ENCODE measurements at places on chromosomes 1 and 21. TPM values are rescaled to one million over a fixed set of nuclear protein-coding genes. Genes with fewer than 3 reads are reported as not detected.

Gene CACNA1S
- total RNA-seq, result under 0.01 TPM

DNA sequence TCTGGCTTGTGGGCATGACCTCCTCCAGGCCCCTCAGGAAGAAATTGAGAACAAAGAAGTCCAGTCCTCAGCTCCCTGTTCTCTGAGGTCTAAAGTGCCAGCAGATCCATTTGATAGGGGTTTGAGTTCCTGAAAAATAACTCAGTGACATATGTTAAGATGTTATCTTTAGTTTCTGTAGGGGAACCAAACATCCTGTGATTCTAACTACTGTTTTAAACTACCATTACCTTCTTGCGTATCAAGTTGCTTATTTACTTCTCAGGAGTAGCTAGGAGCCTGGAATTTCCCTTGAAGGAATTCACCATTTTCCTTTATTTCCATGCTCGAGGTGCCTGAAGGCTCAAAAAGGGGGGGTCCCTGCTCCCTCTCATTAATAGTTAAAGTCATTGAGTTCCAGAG is 18.8 kb upstream of the LIN9 start:
- no peak for DNase-seq

Gene AADACL3
- total RNA-seq, result not detected

DNA sequence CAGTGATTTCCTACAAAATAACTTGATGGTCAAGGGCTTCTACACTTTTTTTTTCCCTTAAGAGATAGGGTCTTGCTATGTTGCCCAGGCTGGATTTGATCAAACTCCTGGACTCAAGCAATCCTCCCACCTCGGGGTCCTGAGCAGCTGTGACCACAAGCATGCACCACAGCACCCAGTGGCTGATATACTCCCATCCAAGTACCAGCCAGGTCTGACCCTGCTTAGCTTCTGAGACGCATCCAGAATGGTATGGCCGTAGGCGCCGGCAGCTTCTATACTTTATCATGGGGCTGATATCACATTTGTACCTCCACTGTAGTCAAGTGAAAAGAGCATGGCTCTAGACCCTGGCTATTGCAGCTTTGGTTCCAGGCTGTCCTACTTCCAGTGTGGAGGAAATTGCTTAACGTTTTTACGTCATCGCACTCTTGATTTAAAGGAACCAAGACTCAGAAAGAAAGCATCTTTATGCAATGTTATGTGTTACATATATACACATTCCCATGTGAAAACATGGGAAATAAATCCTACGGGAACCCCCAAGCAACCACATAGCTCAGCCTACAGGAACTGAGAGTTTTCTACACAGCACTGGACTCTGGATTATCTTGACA is 39.5 kb downstream of the PDPN start:
- no peak for DNase-seq

DNA sequence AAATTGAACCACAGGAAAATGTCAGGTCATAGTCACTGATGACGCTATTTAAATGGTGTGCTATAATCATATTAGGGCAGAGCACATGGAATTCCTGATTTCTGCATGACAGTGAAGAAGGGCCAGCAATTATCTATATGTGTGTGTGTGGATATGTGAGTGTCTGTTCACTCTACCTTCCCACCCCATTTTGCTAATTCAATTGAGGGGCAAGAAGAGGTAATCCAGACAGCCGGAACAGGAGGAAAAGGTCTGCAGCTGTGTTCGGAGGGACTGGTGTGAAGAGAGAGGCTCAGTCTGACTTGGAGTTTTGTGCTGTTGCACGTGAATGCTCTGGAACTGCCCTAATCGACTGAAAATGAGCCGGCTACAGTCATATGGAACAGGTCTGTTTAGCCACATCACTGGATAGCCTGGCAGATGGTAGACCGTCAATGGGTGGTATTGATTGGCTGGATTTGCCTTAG is 5.1 kb upstream of the ELAVL4 start:
- DNase-seq, result no peak

DNA sequence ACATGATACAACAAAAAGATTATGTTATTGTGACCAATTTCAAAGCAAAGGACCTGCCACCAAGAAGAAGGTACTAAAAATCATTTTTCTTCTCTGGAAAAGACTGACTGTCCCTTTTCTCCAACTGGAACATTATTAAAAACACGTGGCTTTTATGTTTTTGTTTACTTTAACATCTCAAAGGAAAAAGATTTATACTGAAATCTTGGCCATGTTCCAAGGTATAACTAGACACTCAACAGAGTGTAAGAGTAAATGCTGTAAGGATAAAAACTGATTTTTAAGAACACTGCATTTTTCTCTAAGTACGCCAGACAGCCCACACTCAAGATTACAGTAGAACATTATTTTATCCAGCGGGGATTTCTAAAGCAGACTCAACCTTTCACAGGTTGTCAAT is 62.1 kb downstream of the BRWD1 start:
- DNase-seq, result no peak

- no peak for DNase-seq
Measured at GRCh38 chr1:31073044-31073443, 7.5 kb upstream of the PUM1 start.

Gene ORC1
- total RNA-seq, result 1.2 TPM

Gene OR1C1
- not detected for total RNA-seq

GRCh38 chr1:212926372-212926771 is 24.0 kb upstream of the VASH2 start:
- no peak for DNase-seq

Gene CNN3
- 171 TPM for total RNA-seq

Gene LCK
- not detected for total RNA-seq

DNA sequence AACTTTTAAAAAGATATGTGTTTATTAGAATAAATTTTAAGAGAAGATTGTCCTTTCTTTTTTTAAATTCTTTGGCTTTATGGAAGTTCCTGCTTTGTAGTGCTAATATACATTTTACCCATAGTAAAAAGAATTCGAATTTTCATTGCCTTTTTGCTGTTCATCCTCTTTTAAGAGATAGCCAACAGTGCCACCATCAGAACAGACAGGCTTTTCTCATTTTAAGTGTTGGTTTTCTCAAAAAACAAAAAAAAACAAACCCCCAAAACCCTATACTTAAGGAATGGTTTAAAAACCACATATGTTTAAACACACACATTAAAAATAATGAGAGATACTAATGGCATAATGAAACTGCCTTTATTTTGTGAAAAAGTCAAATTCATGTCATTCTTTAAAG is 118.8 kb downstream of the NEK7 start:
- no peak for DNase-seq

Gene OR2M3
- under 0.01 TPM for total RNA-seq

DNA sequence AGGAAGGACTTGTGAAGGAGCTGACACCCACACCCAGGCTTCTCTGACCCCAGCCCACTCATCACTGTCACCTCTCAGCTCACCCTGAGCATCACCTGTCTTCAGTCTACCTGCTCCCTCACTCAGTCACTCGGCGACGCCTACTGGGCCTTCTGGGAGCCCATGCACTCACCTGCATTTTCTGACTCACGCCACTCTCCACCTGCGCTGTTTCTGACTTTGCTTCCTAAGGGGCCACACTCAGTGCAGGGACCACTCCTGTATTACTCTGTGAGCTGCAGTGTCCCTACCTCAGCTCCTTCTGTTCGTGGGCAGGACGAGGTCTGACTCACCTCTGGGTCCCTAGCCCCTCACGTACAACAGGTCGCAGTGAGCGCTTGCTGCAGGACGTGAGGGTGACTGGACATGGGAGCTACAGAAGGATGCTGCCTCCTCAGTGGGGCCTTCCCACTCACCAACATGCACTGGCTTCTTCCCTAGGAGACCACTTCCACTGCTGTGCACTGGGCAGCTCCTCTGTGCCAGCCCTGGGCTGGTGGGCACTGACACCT is 102.3 kb downstream of the GLIS1 start:
- no peak for DNase-seq

GRCh38 chr1:156838972-156839371 is 19.9 kb downstream of the INSRR start:
- DNase-seq, result no peak

- no peak for DNase-seq
Measured at GRCh38 chr1:3319874-3320245, 134.6 kb upstream of the ARHGEF16 start.

DNA sequence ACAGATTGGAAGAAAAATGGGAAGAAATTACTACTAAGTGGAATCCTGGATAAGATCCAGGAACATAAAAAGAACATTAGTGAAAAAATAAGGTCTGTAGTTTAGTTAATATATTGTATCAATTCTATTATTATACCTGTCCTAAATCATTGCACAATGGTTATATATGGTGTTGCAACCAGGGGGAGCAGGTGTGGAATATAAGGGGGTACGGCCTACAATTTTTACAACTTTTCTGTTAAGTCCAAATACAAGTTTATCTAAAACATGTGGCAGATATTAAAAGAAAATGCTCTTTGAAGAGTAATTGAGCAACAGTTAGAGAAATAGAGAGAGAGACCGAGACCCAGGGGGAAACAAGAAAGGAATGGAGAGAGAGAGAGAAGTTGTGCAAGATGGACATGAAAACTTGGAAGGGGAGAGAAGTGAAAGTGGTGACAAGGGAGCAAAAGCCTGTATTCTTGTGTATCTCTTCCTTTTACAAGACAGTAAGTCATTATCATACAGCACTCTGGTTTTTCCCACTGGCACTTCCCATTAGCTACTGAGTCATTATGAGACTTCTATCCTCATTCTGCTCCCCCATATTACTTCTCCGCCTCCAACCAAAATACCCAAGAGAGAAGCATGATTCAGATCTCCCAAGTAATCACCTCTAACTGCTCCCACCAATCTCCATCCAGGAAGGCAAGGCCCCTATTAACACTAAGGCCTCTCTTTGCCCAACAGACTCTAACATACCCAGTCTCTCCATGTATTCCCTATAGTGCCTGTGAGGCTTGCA is 22.3 kb upstream of the TRAF3IP3 start:
- DNase-seq, result no peak

DNA sequence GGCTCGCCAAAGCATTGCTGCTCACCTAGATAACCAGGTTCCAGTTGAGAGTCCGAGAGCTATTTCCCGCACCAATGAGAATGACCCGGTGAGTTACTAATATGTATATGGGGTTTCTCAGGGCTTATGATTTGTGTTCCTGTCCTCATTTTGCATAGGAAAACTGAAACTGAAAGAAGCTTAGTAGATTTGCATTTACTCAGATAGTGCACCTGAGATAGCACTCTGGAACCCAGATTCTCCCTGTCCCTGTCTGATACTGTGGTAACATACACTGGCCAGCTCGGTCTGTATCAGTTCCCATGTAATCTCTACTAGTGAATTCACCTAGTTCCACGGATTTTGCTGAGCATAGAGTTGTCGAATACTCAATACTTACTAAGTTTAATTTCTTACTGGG is 28.1 kb downstream of the DAP3 start:
- DNase-seq, result no peak

Gene NGF
- total RNA-seq, result 0.82 TPM

GRCh38 chr1:6130036-6130435 is 50.1 kb downstream of the CHD5 start:
- no peak for DNase-seq

Gene MMEL1
- 7.3 TPM for total RNA-seq

Gene PADI3
- not detected for total RNA-seq

DNA sequence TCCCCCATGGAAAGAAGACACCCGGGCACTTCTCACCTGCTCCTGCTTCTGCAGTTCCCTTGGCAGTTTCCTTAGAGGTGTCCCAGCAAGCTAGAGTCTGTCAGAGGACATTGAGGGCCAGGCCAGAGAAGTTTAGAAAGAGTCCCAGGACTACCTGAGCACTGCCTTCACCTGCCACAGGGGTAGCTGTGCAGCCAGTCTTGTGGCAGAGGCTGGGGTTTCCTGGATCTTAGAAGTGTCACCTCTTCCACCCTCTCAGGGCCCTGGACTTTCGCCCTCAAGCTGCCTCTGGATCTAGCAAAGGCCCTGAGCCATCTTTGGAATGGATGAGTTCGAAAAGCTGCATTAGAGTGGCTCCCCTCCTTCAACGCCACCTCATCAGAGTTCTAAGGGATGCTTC is 34.9 kb upstream of the BTG2 start:
- DNase-seq, result no peak

Gene UBL4B
- total RNA-seq, result 0.41 TPM

Gene FCRL6
- total RNA-seq, result not detected

- no peak for DNase-seq
Measured at GRCh38 chr1:19122668-19123067, 87.4 kb downstream of the UBR4 start.

Gene SLC45A1
- total RNA-seq, result 8.6 TPM

DNA sequence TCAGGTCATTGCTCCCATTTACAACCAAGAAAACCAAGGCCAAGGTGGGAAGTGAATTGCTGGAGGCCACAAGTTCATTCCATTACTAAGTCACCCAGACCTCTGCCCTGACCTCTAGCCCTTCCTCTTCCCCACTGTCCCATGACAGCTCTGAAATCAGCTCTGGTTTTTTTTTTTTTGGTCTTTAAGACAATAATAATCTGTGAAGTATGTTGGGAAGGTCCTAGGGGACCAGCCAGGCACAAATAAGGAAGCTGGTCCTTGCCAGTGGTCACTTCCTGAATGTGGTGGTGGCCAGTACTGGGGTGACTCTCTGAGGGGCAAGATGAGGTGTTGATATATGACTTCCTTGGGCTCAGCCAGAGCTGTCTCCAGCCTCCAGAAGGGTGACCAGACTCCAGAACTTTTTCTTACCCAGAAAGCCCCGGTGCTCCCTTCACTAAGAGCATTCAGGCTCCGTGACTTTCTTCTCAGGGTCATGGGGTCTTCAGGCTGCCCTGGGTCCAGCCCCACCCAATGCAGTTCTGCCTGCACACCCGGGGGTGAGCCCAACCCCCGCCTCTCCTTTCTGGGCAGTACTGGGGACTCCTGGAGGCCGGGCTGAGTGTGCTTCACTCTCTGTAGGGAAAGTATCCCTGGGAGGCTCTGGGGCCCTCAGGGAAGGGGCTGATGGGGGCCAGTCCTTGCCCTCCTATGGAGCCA is 159.6 kb downstream of the PTPRU start:
- no peak for DNase-seq

GRCh38 chr1:230327892-230328284 is 98.2 kb downstream of the PGBD5 start:
- no peak for DNase-seq

DNA sequence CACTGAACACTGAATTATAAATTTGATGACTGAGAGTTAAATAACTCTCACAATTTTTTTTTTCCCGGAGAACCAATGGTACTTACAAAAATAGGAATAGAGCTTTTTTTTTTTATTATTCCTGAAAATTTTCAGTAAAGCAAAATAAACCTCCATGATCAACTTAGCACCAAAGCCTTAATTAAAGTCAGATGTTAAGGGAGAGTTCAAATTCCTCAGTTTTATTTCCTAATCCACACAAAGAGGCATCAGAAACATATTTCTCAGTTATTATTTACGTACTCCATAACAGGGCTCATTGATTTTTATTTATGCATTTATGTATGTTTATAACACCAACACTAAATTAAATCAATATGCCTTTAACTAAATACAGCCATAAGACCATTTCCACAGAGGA is 55.5 kb downstream of the PLPPR5 start:
- DNase-seq, result no peak

DNA sequence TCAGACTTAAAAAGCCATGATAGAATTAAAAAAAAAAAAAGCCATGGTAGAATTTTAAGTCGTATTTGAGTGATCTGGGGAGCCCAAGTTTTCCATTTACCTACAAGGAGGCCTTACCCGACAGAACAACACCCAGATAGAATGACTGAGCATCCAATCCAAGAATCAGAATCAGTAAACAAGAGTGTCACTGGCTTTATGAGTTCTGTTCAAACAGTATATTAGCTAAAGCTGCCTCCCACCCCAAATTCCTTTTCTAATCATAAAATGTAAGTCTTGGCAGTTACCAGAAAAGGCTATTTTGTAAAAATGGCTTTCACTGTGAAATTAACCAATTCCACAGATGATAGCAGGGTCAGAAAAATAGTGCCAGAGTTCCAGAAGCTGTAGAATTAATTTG is 1.2 kb downstream of the GTF2B start:
- DNase-seq, result no peak

All from frontal cortex (tissue), 4 donors.